ENCODE measurements at places on chromosomes 5 and 9.

DNA sequence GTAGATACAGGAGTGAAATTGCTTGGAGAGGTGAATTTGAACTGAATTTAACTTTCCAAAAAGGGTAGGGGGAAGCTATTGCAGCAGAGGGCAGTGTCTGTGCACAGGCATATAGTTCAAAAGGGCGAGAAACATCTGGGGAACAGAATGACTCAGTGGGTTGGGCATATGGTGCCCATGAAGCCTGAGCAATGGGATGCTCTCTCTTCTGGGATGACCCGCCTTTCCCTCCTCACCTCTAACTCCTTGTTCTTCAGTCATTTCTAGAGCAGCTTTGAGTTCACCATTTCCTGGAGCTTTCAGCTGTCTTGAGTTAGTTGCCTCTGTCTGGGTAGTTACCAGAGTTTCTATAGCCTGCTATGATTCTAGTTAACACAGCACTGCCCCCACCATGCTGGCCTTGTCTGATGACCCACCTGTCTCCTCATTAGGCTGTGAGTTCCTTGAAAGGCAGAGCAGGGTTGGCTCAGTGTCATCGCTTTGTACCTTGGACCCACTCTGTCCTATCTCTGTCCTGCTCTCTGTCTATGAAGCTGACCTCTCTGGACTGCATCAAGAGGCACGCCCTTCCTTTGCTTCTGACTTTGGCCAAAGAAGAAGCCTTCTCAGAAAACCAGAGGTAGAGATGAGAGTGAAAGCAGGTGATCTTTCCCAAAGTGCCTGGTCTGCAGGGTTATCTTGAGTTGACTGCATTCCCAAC lies 299.6 kb upstream of the KLF4 start:
- DNase-seq = no peak

DNA sequence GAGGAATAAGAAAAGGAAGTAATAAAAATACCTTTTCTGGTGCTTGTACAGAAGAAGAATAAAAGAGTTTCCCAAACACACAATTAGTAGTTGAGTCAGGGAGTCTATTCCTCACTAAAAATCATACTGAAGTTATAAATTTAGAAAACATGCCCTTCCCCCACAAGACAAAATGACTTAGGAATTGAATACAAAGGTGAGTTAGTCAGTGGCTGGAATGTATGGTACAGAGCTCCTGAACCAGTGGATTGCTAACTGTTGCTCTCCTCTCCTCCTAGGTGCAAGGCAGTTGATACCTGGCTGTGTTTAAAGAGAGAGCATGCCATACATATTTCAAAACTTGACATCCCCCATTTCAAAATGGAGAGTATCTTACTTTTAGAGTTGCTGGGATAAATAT lies 1.9 kb downstream of the GDA start:
- no peak for DNase-seq

- no peak for DNase-seq
Measured at GRCh38 chr9:89496645-89497256, 1.2 kb downstream of the SEMA4D start.

- no peak for DNase-seq
Measured at GRCh38 chr5:154860123-154860522, 1.7 kb downstream of the CNOT8 start.

- no peak for DNase-seq
Measured at GRCh38 chr9:80796632-80797031, 892.7 kb downstream of the TLE1 start.

GRCh38 chr5:150619359-150620230 lies 20.9 kb upstream of the SYNPO start:
- DNase-seq = no peak

GRCh38 chr5:102296178-102296817 lies at the start of gene SLCO4C1:
Gene SLCO4C1, minus strand, starts transcription at chr5:102296284. Its CDS starts 22 bp downstream, at chr5:102296262.
- peak; percentile 58 for DNase-seq

DNA sequence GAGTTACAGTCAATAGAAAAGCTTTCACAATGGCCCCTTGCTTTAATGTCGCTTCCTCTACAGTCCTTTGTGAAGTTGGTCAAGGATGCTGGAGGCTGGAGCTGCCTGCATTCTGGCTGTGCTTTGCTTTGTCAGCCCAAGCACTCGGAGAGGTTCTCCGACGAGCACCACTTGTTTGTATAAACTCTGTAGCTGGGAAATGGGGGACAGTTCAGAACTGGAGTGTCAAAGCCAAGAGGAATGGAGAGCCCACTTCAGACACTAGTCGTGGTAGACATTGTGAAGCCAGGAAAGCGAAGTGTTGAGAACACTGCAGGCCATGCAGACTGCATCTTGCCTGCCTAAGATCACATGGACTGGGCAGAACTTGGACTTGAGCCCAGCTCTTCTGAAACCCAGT lies 330.3 kb downstream of the GADD45G start:
- DNase-seq = no peak

GRCh38 chr5:55338810-55339243 lies 31.0 kb downstream of the MTREX start:
- peak; percentile 42 for DNase-seq

DNA sequence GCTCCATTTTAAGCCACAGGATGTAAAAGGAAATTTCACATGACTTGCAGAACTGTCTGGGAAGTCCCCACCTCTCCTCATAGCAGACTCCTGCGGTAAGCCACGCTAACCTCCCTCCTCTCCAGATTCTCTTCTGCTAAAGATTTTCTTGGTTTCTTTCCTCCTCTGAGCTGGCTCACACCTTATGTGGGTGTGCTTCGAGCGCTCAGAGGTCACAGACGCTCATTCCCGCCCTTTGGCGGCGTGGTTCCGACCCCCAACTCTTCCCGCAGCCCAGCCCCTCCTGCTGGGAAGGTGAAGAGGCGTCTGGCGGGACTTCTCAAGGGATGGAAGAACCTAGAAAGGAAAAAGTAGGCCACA lies 32.9 kb upstream of the CDK20 start:
- peak; percentile 35 for DNase-seq

- peak; percentile 45 for DNase-seq
Measured at GRCh38 chr9:125747053-125747764, at the start of gene PBX3. Gene PBX3, plus strand, starts transcription at chr9:125747373.

DNA sequence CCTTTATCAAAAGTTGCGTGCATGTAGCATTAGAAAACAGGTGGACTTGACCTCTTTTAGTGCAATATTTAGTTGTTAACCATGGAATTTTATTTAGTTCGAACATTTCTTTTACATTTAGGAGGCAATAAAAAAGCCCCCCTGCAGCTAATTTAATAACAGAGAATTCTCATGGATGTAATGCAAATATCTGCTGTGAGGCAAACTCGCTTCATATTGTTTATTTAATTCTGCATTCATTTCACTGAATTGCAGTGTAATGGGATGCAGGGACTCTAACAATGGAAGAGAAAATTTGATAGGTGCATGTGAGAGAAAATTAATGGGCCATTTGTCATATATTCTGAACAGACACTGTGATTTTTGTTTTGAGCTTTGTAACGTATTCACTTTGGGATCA lies 205.1 kb upstream of the CHD1 start:
- no peak for DNase-seq

GRCh38 chr5:42005561-42006153 lies 80.6 kb downstream of the FBXO4 start:
- DNase-seq = no peak

DNA sequence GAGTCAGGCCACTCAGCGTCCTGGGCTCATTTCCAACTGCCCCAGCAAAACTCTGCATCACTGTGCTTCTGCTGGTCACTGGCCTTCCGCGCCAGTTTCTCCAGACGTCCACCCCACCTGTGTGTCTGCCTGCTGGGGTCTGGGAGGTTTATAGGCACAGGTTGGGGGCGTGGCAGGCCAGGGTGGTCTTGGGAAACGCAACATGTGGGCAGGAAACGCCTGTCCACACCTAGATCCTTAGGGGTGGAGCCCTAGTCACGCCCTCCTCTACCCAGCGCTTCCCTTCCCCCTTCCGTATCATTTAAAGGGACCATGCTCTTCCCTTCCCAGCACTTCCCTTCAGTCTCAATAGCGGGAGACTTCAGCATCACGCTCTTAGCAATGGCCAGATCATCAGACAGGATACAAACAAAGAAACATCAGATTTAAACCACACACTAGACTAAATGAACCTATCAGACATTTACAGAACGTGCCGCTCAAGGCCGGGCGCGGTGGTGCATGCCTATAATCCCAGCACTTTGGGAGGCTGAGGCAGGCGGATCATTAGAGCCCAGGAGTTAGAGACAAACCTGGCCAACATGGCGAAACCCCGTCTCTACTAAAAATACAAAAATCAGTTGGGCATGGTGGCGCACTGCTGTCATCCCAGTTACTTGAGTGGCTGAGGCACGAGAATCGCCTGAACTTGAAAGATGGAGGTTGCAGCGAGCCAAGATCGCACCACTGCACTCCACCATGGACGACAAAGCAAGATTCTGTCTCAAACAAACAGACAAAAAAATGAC lies 11.8 kb upstream of the BTNL9 start:
- DNase-seq = no peak

DNA sequence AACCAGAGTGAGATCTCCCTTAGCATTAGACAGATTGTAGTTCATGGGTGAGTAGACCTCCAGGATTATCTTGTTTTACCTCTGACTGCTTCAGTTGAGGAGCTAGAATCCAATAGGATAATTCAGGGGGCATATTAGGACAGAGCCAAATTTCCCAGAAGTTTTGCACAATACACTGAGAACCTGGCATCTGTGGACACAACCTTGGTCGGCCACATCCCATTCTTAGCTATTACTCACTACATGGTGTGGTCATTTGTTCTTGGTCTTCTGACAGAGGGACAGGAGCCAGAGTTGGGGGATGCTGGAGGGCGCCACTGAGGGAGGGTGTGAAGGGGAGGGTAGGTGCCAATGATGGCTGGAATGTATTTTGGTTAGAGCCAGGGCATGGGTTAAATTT lies 66.6 kb downstream of the NPR3 start:
- no peak for DNase-seq

- no peak for DNase-seq
Measured at GRCh38 chr5:128681096-128681495, 143.1 kb upstream of the FBN2 start.

- no peak for DNase-seq
Measured at GRCh38 chr5:174053905-174054304, 8.4 kb downstream of the NSG2 start.

DNA sequence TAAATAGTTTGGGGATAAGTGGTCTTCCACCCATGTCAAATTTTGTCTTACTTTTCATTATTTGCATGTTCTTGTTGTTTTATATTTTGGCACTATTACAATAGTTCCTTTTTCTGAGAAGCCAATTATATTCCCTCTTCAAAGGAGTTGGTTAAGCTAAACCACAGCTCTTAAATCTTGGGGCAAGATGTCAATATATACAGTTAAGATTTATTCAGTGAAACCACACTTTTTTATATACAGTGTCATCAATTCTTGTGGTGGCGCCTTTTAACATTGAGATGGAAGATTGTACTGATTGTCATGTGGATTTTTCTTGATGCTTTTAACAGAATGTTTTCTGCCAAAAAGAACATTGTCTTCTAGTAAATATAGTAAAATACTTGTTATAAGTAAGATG lies 104.1 kb downstream of the MTREX start:
- no peak for DNase-seq

- DNase-seq = peak; percentile 27
Measured at GRCh38 chr5:5886812-5887486, 464.5 kb downstream of the ICE1 start.

GRCh38 chr5:5192681-5193080 lies 52.6 kb downstream of the ADAMTS16 start:
- no peak for DNase-seq

- no peak for DNase-seq
Measured at GRCh38 chr9:94528886-94529285, 26.0 kb upstream of the PCAT7 start.

DNA sequence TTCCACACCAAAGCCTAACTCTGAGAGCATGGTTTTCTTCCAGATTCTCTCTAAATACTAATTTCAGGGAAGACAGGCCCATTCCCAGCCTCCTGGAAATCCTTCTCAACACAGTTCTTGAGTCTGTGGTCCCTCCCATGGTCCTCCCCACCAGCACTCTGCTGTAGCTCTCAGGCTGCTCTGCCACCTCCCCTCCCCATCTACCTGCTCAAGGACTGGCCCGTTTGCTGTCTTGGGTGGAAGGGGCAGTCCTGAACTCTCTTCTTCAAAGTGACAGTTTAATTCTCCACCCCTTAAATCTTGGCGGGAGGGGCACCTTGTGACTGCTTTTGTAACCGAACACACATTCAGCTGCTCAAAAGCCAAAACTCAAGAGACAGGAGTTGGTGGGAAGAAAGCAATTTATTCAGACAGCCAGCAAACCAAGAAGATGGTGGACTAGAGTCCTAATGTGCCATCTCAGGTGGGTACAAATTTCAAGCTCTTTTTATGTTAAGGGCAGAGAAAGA lies 7.6 kb upstream of the LCN15 start:
- DNase-seq = no peak

DNA sequence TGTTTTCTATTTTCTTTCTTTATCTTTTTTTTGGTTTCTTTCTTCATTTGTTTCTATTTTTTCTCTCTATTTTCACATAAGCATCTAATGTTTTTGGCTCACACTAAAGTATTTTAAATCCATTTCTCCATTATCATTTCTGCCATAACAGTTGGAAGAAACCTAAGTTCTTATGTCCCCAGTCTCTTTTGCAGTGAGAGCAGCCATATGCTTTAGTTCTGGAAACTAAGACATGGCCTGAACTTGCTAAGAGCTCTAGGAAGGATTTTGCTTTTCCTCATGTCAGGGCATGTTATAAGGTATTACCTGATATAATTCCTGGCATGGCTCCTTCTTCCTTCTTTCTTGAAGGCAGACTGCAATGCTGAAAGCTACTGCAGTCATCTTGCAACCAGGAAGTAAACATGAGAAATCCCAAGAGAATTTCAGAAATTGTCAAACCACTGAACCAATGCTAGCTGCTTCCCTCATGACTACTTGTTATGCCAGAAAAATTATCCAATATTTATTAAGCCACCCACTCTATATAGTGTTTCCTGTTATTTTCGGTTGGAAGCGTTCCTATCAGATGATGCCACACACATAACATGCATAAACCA lies 171.1 kb downstream of the TAF11L14 start:
- no peak for DNase-seq

- no peak for DNase-seq
Measured at GRCh38 chr5:7377761-7378160, 18.2 kb upstream of the ADCY2 start.

- no peak for DNase-seq
Measured at GRCh38 chr5:134007581-134008265, 2.9 kb upstream of the VDAC1 start.

DNA sequence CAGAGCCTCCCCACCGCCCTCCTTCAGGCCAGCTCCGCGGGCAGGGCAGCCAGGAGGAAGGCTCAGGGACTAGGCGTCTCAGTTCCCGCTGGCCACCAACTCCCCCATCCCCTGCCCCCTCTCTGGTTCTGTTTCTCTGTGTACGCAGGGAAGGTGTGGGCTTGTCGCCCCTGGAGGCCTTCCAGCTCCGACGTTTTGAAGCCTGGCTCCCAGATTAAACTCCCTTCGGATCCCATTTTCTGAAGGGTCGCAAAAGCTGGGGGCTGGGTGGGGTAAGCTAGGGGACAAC lies 346 bp downstream of the ATOX1 start:
- no peak for DNase-seq

DNA sequence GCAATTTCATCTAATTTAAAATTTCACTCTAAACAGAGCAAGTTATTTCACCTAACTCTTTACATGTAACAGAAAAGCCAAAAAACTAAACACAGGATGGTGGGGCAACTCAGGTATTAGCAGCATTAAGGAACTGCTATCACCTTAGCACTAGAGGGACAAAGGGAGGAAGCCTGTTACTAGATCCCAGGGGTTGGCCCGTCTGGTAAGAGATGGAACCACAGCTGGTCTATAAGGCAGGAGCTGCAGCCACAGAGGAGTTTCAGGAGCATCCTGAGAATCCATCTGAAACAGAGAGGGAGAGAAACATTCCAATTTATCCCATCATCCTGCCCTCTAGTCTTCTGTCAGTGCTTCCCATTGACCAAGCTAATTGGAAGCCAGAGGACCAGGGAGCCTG lies 300.3 kb downstream of the MRPS30 start:
- DNase-seq = no peak
